ENCODE measurements at places on chromosomes 1 and 21. TPM values are rescaled to one million over a fixed set of nuclear protein-coding genes. Genes with fewer than 3 reads are reported as not detected.

DNA sequence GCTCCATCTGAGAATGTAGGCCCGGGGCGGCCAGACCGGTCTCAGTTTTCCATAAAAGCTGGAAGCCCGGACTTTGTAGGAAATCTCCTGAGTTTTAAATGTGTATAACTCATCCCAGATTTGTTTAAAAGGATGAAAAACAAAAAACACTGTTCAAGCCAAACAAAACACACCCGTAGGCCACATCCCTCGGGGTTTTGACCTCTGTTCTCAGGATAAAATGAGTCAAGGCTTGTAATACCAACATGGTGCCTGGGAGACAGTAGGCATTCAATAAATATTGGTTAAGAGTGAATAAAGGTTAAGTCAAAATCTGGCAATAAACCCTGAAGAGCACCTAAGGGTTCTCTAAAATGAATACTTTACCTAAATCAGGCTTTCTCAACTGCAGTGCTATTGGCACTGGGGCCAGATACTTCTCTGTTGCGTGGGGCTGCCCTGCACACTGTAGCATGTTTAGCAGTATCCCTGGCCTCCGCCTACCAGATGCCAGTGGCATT is 55.0 kb downstream of the KAZN start:
- peaks cover 8% of the 10 kb centered on the region for H3K27me3 ChIP-seq
- no peaks in the 10 kb centered on the region for H3K36me3 ChIP-seq
- no peak overlapping the region for H3K4me3 ChIP-seq
- DNase-seq = no peak
- H3K27ac ChIP-seq = no peak overlapping the region

DNA sequence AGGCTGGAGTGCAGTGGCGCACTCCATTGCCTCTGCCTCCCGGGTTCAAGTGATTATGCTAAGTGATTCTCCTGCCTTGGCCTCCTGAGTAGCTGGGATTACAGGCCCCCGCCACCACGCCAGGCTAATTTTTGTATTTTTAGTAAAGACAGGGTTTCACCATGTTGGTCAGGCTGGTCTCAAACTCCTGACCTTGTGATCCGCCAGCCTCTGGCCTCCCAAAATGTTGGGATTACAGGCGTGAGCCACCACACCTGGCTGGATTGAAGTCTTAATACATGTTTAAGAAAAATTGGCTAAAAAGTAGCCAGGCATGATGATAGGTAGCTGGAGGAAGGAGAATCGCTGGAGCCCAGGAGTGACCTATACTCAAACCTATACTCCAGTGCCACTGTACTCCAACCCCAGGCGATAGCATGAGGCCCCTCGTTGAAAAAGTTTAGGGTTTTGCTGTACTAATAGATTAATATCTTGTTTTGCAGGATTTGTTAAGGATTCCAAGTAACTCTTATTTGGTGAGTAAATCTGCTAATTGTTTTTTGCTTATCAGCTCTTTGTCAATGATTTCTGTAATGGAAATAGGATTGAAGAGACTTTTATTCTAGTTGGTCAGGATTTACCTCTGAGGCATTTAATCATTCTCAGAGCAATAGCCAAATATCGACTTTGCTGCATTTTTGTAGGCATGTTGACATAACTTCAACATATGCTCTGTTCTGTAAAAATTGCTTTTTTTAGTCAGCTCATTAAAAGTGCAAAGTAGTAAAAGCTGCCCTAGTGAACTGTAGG is 2.0 kb downstream of the RCC1 start:
- H3K4me1 ChIP-seq = peaks cover 51% of the 10 kb centered on the region
- H3K4me3 ChIP-seq = peak overlapping the region; percentile 98
- no peak for DNase-seq
- peak overlapping the region; percentile 97 for H3K27ac ChIP-seq
- no peaks in the 10 kb centered on the region for H3K27me3 ChIP-seq

DNA sequence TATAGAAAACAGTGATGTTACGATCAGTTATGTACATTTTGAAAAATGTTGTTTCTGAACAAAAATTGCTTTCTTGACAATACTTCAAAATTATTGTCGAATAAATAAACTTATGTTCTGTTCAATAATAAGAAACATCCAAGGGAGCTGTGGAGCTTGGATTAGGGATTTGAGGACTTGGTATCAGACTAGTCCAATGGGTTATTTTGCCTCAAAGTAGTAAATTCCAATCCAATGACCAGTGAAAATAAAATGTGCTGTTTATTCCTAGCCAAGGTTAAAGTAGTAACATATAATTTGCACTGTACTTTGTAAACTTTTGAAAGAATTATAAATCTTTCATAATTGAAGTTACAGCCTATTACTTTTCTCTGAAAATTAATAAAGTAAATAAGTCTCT is 79.1 kb upstream of the IVNS1ABP start:
- peaks cover 34% of the 10 kb centered on the region for H3K4me1 ChIP-seq
- H3K4me3 ChIP-seq = no peak overlapping the region
- H3K27ac ChIP-seq = no peak overlapping the region
- no peaks in the 10 kb centered on the region for H3K27me3 ChIP-seq
- DNase-seq = no peak

- peaks cover 99% of the 10 kb centered on the region for H3K4me1 ChIP-seq
- peaks cover 3% of the 10 kb centered on the region for H3K36me3 ChIP-seq
- H3K27ac ChIP-seq = peak overlapping the region; percentile 98
- no peaks in the 10 kb centered on the region for H3K27me3 ChIP-seq
Measured at GRCh38 chr1:158014731-158015320, 21.4 kb downstream of the KIRREL1 start.

GRCh38 chr1:38746402-38746935 is 113.1 kb downstream of the RRAGC start:
- DNase-seq = no peak
- peaks cover 4% of the 10 kb centered on the region for H3K27me3 ChIP-seq
- no peak overlapping the region for H3K27ac ChIP-seq
- H3K4me3 ChIP-seq = no peak overlapping the region
- H3K36me3 ChIP-seq = no peaks in the 10 kb centered on the region
- H3K4me1 ChIP-seq = peaks cover 16% of the 10 kb centered on the region

- no peak overlapping the region for H3K4me3 ChIP-seq
- H3K27me3 ChIP-seq = peaks cover 27% of the 10 kb centered on the region
- no peak for DNase-seq
- no peaks in the 10 kb centered on the region for H3K36me3 ChIP-seq
Measured at GRCh38 chr1:78355656-78356055, 135.1 kb upstream of the PTGFR start.

SAMD11 gene
- 73.8 TPM for total RNA-seq

DNA sequence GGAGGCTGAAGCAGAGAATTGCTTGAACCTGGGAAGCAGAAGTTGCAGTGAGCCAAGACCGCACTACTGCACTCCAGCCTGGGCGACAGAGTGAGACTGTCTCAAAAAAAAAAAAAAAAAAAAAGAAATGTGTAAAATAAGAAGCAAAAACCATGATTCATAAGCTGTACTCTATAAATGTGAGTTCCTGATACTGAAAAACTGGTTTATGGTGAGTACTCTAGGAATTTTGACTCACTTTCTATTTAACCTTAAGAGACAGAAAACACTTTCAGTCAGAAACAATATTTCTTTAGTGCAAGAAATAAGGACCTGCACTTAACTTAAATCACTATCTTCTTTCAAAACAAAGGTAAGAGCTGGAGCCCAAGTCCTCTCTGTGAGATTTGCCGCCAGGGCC is 19.9 kb upstream of the POU2F1 start:
- no peak for DNase-seq
- no peaks in the 10 kb centered on the region for H3K36me3 ChIP-seq
- no peaks in the 10 kb centered on the region for H3K27me3 ChIP-seq

DNA sequence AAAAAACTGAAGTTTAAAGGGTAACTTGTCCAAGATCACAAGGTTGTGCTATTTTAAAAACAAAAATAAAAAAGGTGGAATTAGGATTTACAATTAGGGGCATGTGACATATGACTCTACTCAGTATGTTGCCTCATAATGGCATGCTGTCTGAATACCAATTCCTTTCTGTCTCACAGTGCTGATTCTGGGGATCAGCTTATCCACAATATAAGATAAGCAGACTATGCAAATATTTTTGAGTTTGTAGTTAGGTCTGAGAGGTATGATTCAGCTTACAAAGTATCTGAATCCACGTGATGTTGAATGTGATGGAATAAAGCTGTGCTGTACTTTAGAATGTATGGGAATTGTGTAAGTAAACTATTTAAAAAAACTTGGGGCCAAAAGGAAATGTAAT is 216.6 kb downstream of the HHIPL2 start:
- no peaks in the 10 kb centered on the region for H3K36me3 ChIP-seq
- no peak overlapping the region for H3K27ac ChIP-seq
- peaks cover 4% of the 10 kb centered on the region for H3K27me3 ChIP-seq

DNA sequence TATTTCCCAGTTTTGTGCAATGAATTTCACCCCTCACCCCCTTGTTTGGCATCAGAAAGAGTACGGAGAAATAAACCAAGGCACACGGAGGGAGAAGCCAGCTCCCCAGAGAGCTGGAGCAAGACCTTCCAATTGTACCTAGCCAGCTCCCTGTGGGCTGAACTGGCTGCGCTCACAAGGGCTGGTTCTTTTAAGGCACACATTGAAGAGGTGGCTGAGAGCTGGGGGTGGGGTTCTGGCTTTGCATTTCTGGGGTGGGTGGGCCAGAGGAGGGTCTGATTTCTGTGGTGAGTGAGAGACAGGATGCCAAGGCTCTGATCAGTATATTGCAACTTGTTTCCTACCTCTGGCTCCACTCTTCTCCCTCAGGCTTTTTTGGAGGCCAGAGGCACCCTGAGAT is 39.5 kb upstream of the NFASC start:
- H3K36me3 ChIP-seq = no peaks in the 10 kb centered on the region
- peaks cover 3% of the 10 kb centered on the region for H3K4me1 ChIP-seq
- no peak overlapping the region for H3K27ac ChIP-seq
- peaks cover 67% of the 10 kb centered on the region for H3K27me3 ChIP-seq
- DNase-seq = no peak
- no peak overlapping the region for H3K4me3 ChIP-seq

DNA sequence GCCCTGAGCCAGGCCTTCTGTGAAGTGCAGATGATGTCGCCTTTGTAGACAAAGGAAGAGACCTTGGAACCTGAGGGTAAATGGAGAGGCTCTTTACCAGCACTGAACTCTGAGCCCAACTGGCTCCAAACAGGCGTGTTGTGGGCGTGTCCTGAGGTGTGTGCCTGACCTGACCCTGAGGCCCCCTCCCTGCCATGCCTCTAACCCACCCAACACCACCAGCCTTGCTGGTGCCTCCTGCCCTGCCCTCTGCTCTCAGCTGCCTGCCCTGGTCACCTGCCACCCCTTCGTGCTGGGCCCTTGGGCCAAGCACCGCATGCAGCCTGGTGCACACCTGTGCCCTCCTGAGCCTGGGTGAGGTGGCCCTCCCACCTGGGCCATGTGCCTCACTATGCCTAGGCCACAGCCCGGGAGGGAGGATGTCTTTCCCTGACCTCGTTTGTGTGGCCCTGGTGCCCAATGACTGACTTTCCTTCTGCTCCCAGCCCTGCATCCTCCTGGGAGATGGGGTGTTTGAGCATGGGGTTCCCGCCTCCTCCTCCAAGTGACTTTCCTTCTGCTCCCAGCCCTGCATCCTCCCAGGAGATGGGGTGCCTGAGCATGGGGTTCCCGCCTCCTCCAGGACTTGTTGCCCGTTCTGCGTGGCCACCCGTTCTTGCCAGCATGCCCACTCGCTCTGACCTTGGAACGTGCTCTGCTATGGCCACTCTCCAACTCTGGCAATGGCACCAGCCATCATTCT is 157.0 kb downstream of the PCBP3 start:
- H3K36me3 ChIP-seq = no peaks in the 10 kb centered on the region
- no peaks in the 10 kb centered on the region for H3K4me1 ChIP-seq
- DNase-seq = no peak
- no peak overlapping the region for H3K27ac ChIP-seq

MIA3 gene
- 96.4 TPM for total RNA-seq
